Activated CD4-positive, alpha-beta T cell treated with anti-CD3 and anti-CD28 coated beads for 36 hours (primary cell): ENCODE measurements at places on chromosomes 4 and X. TPM values are rescaled to one million over a fixed set of nuclear protein-coding genes. Genes with fewer than 3 reads are reported as not detected.

DNA sequence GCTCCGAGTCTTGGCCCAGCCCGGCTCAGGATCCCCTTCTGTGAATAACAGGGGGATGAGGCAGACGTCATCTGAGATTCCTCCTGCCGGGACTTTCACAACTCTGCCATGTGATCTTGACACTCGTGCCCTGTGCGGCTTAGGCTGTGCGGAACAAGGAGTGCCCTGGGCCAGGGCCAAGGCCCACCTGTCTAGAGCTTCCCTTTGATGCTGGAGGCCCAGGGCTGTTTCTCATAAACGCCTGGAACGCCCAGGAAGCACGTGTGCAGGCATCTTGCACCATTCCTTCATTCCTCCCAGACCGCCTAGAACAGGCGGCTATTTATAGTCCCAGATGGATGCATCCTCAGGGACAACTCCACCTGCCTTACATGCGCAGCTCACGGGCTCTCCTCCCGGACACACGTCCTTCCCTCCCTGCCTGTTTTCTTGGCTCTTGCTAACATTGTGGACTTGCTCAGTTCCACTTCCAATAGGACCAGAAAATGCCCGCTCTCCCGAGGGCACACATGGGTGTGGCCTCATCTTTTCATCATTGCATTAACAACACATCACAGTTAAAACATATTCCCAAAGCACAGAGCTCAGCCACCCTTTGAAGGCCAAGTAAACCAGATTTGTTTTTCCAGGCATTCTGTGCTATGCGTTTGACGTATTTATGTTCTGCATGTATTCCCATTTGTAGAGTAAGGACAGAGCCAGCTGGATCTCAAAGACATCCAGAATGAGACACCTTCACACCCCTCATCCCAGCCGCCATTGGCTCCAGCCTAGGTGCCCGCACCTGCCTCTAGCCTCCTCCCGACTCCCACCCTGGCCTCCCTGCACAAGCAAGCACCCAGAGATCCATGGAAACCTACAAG, 57.2 kb downstream of the ABLIM2 start:
- no peak overlapping the region for H3K4me3 ChIP-seq
- H3K27me3 ChIP-seq, result no peaks in the 10 kb centered on the region
- no peaks in the 10 kb centered on the region for H3K36me3 ChIP-seq
- no peaks in the 10 kb centered on the region for H3K4me1 ChIP-seq
- H3K27ac ChIP-seq, result no peak overlapping the region

DNA sequence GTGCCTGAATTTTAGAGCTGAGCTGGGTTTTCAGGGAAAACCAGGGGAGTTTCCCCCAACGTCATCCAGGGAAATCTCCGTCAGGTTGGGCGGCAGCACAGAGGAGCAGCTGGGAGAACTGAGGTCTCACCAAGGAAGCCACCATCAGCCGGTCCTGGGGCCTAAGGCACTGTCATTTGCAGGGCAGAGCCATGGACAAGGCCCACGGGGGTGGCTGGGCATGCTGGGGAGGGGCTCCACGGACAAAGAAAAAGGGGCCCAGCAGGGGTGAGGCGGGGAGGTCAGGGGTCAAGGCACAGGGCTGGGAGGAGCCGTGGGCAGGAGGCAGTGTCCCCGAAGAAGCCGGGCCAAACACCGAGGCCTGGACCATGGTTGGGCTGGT, 109.8 kb downstream of the HMX1 start:
- H3K36me3 ChIP-seq, result no peaks in the 10 kb centered on the region
- H3K4me3 ChIP-seq, result no peak overlapping the region
- H3K27me3 ChIP-seq, result no peaks in the 10 kb centered on the region
- no peak overlapping the region for H3K27ac ChIP-seq

DNA sequence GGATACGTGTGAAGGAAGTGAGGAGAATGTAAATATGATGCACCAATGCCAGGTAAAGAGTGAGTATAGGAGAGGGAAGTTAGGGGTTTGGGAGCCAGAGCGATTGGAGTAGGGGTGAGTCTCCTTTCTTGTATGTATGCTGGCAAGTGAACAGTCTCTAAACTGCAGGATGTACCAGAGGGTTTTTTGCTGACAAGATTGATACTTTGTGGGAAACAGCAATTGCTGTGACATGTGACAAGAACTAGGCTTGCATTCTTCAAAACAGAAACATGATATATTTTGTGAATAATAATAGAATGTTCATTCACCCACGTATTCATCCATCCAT, 706 bp downstream of the CHIC1 start:
- peaks cover 12% of the 10 kb centered on the region for H3K4me1 ChIP-seq
- no peak for DNase-seq
- H3K36me3 ChIP-seq, result no peaks in the 10 kb centered on the region
- peak overlapping the region; percentile 99 for H3K27ac ChIP-seq

- no peak overlapping the region for H3K4me3 ChIP-seq
- no peak overlapping the region for H3K27ac ChIP-seq
- no peak for DNase-seq
- no peaks in the 10 kb centered on the region for H3K27me3 ChIP-seq
- no peaks in the 10 kb centered on the region for H3K4me1 ChIP-seq
- H3K36me3 ChIP-seq, result no peaks in the 10 kb centered on the region
Measured at GRCh38 chr4:137267024-137267423, 265.3 kb downstream of the PCDH18 start.

GRCh38 chr4:102439236-102439614, 61.9 kb upstream of the NFKB1 start:
- no peak overlapping the region for H3K27ac ChIP-seq
- DNase-seq, result no peak
- H3K27me3 ChIP-seq, result no peaks in the 10 kb centered on the region
- H3K4me3 ChIP-seq, result no peak overlapping the region
- no peaks in the 10 kb centered on the region for H3K4me1 ChIP-seq

DNA sequence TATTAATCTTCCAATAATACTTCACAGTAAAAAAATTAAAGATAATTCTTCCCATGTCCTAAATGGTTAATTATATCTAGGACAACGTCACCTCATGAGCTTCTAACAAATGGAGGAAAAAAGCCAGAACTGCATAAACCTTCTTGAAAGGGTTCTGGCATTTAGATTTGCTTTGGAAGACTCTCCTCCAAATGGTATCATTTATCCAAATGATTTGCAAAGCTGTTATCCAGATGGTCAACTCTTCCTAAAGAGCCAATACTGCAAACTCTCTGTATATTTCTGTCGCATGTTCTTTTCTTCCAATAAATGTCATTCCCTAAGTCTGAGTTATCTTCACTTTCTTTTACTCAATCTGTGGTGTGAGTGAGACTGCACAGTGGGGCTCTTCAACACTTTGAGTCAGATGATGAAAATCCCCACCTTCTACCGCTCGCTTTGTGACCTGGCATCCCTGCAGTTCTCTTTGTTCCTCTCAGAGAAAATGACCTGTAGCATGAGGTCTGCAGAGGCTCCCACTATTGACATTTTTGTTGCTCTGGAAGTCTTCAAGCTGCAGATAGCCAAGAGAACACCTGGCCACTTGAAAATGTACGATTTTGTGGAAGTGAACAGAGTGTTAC, 52.9 kb downstream of the TMEM150C start:
- no peak overlapping the region for H3K27ac ChIP-seq
- peaks cover 3% of the 10 kb centered on the region for H3K4me1 ChIP-seq
- H3K27me3 ChIP-seq, result peaks cover 19% of the 10 kb centered on the region
- H3K4me3 ChIP-seq, result no peak overlapping the region
- DNase-seq, result no peak
- H3K36me3 ChIP-seq, result no peaks in the 10 kb centered on the region

DNA sequence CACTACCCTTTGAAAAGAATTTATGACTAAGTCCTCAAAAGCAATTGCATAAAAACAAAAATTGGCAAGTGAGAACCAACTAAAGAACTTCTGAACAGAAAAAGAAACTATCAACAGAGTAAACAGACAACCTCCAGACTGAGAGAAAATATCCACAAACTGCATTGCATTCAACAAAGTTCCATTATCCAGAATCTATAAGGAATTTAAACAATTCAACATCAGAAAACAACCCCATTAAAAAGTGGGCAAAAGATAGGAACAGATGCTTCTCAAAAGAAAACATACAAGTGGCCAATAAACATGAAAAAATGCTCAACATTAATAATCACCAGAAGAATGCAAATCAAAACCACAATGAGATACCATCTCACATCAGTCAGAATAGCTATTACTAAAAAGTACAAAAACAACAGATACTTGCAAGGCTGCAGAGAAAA, 130.2 kb downstream of the GASK1B start:
- no peak for DNase-seq
- no peak overlapping the region for H3K4me3 ChIP-seq
- H3K4me1 ChIP-seq, result no peaks in the 10 kb centered on the region
- no peak overlapping the region for H3K27ac ChIP-seq

GRCh38 chrX:148723551-148723950, 223.1 kb downstream of the AFF2 start:
- no peaks in the 10 kb centered on the region for H3K36me3 ChIP-seq
- no peak for DNase-seq
- no peak overlapping the region for H3K4me3 ChIP-seq
- H3K4me1 ChIP-seq, result no peaks in the 10 kb centered on the region

DNA sequence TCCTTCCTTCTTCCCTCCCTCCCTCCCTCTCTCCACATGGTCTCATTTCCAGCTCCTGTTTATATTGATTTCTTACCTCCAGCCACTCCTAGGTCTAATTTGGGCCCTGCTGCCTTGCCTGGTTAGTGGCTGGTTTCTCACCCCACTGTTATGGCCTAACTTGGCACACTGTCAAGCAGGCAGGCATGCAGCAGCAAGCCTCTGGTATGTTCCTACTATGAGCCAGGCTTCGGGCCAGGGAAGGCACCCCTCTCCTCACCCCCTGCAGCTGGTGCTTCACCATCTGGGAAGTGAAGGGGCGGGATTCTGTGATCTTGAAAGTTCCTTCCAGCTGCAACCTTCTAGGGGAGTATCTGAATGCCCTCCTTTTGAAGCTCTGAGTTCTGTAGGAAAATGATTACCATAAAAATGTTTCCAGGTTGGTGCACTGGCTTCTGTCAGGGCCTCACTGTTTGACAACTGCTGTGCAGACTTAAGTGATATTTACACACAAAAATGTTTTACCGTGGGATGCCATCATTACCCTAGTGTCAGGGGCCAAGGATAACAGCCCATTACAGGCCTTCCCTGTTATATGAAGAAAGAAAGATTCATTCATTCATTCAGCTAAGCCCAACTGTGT, 10.1 kb upstream of the VMA21 start:
- no peak overlapping the region for H3K27ac ChIP-seq
- H3K4me1 ChIP-seq, result no peaks in the 10 kb centered on the region
- H3K36me3 ChIP-seq, result no peaks in the 10 kb centered on the region

- DNase-seq, result no peak
- no peaks in the 10 kb centered on the region for H3K27me3 ChIP-seq
- no peak overlapping the region for H3K27ac ChIP-seq
- H3K4me1 ChIP-seq, result peaks cover 49% of the 10 kb centered on the region
- peaks cover 6% of the 10 kb centered on the region for H3K36me3 ChIP-seq
- no peak overlapping the region for H3K4me3 ChIP-seq
Measured at GRCh38 chr4:3043282-3044020, 30.9 kb downstream of the HTT-AS start.

- no peaks in the 10 kb centered on the region for H3K36me3 ChIP-seq
- H3K4me3 ChIP-seq, result no peak overlapping the region
- no peak for DNase-seq
- no peak overlapping the region for H3K27ac ChIP-seq
- H3K4me1 ChIP-seq, result no peaks in the 10 kb centered on the region
Measured at GRCh38 chr4:7266525-7267292, 74.4 kb downstream of the SORCS2 start.

DNA sequence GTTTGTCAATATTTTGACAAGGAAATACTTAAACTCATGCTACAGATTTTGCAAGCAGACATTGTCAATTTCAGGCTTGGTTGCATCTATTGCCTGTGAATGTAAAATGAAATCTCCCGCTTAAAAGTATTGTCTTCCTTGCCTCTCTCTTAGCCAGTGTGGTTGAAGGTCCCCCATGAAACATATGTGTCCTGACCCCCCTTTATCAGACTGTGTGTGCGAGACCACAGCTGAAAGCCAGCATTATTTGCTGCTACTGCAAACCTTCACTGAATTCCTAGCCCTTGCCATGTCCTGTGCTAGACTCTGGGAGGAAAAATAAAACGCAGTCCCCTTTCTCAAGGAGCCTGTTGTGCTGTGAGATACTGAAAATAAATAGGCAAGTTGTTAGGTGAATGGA, 16.6 kb upstream of the CLNK start:
- no peak for DNase-seq
- no peaks in the 10 kb centered on the region for H3K27me3 ChIP-seq
- no peaks in the 10 kb centered on the region for H3K36me3 ChIP-seq
- no peak overlapping the region for H3K4me3 ChIP-seq
- no peak overlapping the region for H3K27ac ChIP-seq
- peaks cover 3% of the 10 kb centered on the region for H3K4me1 ChIP-seq

Gene MAGEB10
- total RNA-seq, result not detected

Gene GASK1B
- total RNA-seq, result not detected
